Lower leg skin (tissue), 4 donors: ENCODE measurements at places on chromosomes 6 and 20.
A peak's percentile ranks its signal among the peaks of the same experiment; 100 is the strongest.

GRCh38 chr6:85594197-85594930 lies 706 bp upstream of the SNX14 start:
- DNase-seq = no peak

DNA sequence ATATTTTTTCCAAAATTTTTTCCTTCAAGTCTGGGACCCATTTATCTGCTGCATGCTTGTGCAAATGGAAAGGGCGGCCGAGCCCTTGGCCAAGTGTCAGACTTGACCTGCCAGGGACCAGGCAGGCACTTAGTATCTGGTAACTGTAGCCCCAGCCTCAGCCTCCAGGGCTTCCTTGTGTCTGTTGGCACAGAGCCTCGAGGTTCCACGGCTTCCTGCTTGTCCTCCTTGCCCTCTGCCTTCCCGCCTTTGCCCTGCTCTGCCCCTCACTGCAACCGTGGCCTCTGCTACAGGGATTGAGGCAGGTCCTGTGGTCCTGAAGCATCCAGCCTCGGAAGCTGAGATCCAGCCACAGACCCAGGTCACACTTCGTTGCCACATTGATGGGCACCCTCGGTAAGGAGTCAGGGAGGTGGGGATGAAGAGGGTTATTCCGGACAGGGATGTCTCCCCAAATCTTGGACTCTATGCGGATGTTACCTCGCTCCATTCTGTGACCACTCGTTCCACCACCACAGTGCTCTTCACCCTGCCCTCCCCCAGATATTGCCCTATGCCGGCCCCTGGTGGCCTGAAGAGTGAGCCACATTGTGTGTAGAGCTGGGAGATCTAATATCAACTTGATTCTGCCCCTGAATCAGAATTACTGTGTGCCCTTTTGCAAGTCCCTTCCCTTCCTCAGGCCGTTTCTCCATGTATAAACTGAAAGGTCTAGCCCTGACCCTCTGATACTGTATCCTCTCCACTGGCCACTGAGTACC lies 41.5 kb upstream of the SRF start:
- no peak for DNase-seq

DNA sequence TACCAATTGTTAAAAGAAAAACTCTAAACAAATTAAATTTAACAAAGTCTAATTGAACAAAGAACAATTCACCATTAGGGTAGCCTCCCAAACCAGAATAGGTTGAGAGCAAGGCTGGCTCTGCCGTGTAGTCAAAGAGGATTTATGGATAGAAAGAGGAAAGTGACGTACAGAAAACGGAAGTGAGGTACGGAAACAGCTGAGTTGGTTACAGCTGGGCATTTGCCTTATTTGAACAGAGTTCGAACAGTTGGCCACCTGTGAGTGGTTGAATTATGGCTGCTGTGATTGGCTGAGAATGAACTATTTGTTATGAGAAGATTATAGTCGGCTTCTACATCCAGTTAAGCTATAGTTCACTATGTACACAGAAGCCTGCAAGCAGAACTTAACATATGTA lies 18.5 kb upstream of the ISM1 start:
- DNase-seq = no peak

- no peak for DNase-seq
These were observed 26.2 kb downstream of the SLCO4A1 start for GRCh38 chr20:62668441-62669027.

DNA sequence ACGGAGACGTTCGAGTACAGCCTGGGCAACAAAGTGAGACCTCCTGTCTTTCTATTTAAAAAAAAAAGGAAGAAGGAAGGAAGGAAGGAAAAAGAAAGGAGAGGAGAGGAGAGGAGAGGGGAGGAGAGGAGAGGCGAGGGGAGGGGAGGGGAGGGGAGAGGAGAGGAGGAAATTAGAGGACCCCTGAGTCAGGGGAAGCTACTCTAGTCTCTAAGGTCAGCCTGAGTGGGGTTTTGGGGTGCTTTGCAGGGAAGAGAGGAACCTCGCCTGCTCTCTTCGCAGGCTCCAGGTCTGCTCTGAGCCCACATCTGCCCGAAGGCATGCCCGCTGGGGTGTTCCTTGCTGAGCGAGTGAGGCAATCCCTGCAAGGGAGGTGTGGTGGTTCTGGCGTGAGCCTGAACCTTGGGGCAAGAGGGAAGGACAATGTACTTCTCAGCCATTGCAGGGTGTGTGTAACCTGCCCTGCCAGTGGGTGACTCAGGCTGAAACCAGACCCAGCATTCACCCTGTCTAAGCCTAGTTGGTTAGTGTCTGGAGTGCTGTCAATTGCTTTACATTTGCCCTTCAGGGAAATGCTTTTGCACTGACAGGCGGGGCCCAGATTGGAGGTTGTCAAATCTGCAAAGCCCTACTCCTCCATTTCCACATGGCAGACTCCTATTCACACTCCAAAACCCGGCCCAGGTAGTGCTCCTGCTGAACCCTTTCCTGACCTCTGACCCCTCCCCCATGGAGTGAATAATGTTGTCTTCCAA lies 15.3 kb upstream of the MMP9 start:
- peak; percentile 62 for DNase-seq

GRCh38 chr6:157339432-157339831 lies 16.1 kb upstream of the TMEM242 start:
- no peak for DNase-seq

- no peak for DNase-seq
These were observed 24.9 kb upstream of the SLC2A12 start for GRCh38 chr6:134077301-134077700.

DNA sequence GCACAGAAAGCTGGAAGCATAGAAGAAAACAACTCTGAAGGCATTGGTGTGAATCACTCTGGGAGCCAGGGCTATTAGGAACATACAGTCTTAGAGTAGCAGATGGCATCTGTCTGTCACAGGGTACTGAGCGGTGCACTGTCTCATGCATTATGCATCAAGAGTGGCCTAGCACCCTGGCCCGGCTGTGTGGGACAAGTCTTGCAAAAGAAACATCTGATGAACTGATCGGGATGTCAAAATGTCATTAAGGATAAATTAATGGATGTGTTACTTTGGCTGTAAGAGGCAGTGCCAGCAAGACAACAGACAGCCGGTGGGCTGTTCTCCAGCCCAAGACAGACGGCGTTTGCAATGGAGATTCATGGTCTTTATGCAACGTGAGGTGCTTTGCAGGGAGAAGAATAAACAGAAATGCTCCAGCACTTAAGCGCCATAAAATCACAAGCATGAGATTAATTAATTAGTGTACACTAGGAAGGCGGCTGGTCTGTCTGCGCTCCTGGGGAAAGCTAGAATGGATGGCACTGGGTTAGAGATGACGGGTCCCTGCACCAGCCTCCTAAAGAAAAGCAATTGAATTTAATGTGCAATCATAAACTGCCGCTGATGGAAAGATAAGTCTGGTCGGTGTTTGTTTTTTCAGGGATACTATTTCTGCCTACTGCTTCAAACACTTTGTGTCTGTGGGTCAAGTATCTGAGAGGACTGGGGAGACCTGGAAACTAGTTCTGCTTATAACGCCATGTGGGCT lies 600.6 kb upstream of the CHD6 start:
- no peak for DNase-seq

GRCh38 chr20:25489221-25489871 lies 81.9 kb downstream of the GINS1 start:
- no peak for DNase-seq

DNA sequence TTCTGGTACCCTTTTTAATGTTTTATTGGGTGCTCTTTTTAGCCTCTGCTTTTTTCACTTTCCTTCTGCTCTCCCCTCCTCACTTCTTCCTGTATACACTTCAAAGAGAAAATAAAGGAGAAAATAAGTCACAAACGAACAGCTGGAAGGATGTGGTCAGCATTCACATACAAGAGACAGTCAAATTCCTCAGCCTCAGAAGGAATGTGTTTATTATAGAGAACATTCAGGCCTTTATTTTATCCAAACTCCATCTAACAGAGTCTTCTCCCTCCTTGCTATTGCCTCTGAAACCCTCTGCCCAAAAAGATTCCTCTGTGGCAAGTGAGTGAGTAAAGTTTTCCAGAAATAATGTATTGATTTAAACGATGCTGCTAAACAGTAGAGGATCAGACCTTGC lies 490.4 kb downstream of the FRK start:
- no peak for DNase-seq

DNA sequence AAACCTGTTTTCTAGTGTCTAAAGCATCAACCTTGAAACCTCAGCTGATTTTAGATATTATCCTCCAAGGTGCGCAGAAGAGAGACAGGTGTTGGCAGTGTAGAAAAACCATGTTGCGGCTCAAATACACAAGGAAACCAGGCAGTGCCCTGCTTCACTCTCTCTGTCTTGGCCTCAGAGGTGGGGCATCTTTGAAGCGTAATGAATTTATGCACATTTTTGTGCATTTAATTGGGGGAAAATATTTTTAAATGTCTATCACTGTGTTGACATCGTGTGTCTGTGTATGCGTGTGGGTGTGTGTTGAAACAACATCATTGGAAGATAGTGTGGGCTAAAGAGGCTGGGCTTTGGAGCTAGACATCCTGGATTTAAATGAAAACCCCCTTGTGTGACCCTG lies 334.0 kb upstream of the CHD6 start:
- no peak for DNase-seq

DNA sequence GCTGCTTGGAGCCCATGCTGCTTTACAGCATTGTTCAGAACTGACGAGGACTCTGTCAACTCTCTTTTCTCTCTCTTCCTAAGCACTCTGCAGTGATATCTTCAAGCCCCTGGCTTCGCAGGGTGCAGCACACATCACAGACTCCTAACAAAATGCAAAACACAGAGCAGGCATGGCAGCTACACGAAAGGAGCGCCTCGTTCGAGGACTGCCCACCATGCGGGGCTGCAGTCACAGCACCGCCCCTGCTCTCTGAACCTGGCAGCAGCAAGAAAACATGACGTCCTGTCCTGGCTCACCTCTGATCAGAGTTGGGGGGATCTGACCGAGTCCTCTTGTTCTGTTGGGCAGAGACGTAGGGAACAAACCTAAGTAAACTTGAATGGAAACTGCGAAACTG lies 281.7 kb downstream of the CDH26 start:
- DNase-seq = peak; percentile 61

- no peak for DNase-seq
These were observed 37.4 kb upstream of the E2F3 start for GRCh38 chr6:20364327-20364726.

DNA sequence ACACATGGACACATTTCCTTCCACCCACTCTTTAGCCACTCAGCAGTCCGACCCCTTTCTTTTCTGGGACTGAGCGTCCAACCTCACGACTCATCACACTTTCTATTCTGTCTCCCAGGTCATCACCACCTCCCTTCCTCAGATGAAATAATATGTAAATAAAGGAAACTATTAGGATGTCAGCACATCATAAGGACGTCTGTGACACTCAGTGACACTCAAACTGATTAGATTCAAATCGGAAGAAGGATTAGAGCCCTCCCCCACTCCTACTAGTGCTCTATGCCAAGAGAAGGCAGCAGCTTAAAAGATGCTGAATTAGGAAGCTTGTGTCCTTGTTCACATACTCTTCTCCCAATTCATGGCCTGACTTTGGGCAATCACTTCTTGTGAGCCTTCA lies 113.6 kb downstream of the TNFRSF21 start:
- DNase-seq = no peak

GRCh38 chr6:15384901-15385300 lies 139.0 kb downstream of the JARID2 start:
- DNase-seq = no peak

DNA sequence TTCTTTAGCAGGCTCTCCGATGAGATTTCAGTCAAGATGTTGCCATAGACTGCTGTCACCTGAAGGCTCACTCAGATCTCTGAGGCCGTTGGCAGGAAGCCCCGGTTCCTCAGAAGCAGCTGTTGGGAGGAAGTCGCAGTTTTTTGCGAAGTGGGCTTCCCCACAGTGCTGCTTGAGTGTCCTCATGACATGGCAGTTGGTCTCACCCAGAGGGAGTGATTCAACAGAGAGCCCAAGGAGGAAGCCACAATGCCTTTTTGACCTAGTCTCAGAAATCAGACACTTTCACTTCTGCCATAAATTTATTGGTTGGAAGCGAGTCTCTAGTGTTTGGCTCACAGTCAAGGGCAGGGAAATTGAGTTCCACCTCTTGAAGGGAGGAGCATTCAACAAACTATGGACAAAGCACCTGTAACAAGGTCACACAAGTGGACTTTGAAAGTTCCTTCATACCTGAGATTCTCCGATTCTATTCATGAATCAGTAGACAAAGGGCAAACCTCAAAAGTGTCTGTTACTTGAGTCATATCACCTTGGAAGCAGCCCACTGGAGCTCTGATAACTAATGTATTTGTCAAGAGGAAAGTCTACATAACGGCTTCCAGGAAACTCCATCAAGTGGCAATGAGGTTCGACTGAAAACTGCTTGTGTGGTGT lies 208.3 kb downstream of the TASP1 start:
- no peak for DNase-seq

GRCh38 chr6:19753826-19754225 lies 83.3 kb upstream of the ID4 start:
- no peak for DNase-seq
